ENCODE measurements at places on chromosomes 2 and 18.

DNA sequence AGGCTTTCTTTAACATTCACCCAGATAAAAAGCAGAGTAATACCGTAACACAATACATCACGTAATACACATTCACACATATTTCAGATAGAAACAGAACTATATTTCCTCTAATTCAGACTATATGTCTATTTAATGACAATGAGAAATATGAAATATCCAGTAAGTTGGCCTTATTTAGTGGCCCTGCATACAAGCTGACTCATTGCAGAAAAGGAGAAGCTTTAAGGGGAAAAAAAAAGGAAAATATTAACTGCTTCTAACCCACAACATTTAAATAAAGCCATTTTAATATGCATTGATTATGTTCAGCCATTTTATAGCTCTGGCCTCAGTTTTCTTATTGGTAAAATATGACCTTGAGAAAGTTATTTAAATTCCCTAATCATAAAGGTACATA is 94.8 kb downstream of the PPP1R1C start:
- no peak for DNase-seq

DNA sequence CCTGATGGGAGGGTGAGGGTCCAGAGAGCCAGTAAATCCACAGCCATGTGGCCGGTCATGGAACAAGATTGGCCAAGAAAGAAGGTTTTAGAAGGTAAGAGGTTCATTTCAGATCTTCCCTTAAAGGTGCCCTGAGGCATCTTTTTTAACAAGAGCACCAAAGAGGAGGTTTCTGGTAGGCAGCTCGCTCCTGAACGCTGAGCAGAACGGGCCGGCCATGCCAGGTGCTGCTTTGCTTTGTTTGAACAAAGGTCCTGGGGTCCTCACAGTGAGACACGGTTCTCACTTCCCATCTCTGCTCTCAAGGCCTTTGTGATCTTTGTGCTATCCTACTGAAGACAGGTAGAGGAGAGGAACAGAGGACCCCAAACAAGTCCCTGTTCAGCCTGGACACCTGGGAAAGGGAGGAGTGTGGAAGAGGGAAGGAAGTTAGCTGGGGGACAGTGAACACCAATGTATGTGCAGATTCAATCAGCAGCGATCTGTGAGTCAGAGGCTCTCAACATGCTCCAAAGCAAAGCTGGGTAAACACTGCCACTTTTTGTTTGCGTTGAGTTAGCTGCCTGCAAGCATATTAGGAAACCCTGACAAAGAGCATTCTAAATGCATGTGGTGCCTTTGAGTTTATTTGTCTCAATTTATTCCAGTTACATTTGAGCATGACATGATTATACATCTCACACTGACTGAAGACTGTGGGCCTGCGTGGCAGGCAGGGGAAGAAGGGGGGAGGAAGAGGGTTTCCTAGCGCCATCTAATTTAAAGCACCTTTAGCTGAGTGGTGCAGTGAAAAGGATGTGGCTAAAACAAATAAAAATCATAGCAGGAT is 102.4 kb downstream of the ASB1 start:
- DNase-seq: peak; percentile 85

- DNase-seq: no peak
These were observed 212.4 kb downstream of the ANAPC1 start for GRCh38 chr2:111671426-111672150.

DNA sequence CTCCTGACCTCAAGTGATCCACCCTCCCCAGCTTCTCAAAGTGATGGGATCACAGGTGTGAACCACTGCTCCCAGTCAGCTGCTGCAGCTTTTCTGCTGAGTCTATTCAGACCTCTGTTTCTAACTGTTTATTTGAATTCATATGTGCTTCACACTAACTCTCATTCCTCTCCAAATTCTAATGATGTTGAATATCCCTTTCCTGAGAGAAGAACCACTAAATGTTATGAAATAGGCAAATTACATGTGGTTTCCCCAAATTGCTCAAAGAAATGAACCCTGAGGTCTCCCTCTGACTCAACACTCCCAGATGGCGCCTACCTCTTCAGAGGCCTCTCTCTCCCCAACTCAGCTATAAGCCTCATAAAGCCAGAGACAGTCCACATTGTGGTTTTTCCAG is 98.6 kb downstream of the IRS1 start:
- peak; percentile 8 for DNase-seq

DNA sequence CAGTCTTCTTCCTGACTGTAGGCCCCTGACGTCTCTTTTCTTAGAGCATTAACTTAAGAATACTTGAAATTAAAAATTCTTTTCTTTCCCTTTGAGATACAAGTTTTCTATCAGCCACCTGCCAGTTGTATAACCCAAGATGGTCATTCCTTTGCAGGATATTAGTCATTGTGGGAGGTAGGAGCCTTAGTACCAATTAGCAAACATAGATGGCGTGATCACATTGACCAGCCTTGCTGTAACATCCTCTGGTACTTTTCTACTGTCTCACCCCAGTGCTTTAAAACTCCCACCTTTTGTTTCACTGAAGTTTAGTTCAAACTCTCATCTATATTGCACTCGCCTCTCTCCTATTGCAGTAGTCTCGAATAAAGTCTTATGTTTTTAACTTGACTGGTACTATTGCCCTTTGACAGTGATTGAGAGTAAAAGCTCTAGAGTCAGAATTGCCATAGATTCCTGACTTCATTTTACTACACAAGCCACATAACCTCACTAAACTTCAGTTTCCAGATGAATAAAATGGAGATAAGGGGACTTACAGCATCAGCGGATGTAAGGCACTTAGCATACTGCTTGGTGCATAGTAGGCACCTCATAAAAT is 74.1 kb downstream of the VRK2 start:
- no peak for DNase-seq

DNA sequence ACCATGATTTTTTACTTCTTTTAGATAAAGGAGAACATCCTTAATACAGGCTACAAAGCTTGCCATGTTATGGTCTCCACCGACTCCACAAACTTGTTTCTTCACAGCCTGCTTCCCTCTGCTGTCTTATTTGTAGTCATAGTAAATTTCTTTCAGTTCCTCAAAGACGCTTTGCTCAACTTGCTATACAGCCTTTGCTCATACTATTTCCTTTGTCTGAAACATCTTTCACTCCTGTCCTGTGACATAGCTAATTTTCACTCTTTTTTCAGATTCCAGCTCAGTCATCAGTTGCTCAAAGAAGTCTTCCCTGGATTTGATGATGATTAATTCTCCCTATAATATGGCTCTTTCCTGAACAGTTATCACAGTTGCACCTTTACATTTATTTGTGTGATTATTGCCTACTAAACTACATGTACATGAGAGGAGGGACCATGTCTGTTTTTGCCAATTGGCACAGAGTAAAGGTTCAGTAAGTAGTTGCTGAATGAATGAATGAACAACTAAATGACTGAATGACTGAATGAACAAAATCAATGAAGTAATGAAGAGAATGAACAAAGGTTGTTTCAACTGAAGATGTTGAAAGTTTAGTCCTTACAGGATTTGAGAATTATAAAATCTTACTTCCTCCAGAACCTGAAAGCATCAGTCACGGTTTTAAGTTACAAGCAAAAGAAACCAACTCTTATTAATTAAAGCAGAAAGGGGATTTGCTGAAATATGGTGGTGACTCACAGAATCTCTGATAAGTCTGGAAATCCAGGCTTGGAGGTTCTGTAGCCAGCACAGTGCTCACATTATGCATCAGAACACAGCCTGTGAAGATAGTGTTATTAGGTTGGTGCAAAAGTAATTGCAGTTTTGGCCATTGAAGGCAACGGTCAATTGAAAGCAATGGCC is 186.4 kb upstream of the FAM98A start:
- no peak for DNase-seq

- no peak for DNase-seq
These were observed 518.1 kb upstream of the VRK2 start for GRCh38 chr2:57528499-57528898.

All from NCI-H774 (cell line).